ENCODE measurements at places on chromosomes 7 and 10.

DNA sequence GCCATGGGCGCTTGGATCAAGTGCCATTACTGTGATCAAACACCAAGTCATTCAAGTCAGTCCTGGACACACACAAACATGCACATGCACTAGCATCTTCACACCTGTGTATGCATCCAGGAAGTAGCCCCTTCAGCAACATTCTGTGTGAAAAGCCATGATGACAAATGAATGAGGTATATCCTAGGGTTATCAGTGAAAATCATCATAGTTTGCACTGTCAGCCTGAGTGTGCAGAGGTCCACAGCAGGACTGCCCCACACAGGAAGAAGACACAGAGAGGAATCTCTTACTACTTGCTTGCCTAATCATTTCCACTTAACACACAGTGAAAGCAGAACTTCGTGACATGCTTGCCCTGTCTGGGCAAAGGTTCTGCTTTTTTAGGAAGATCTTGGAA is 184.0 kb upstream of the ADO start:
- no peak for DNase-seq

DNA sequence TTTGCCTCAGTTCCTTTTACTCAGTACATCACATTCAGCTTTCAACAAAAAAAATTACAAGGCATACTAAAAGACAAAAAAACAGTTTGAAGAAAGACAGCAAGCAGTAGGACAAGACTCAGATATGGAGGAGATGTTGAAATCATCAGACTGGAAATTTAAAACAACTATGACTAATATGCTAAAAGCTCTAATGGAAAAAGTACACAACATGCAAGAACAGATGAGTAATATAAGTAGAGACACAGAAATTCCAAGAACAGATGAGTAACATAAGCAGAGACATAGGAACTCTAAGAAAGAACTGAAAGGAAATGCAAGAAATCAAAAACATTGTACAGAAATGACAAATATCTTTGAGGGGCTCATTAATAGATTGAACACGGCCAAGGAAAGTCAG is 402.6 kb downstream of the NEBL start:
- DNase-seq, result no peak

DNA sequence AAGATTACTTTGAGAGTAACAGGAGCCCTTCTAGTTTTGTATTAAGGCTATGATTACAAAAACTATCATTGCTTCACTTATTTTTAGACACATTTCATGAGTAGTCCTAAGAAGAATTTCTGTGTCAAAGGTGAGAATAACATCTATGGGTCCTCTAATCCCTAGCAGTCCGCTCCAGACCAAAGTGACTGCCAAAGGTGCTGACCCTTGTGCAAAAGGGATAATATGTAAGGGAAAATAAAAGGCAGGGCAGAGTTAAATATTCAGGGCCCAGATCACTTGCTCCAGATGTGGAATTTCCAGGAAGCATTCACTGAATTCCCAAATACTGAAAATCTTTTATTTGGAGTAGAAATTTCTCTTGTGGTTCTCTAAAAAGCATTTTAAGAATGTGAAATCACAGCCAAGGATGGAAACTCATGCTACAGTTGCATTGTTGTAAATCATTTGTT is 29.3 kb downstream of the RHOBTB1 start:
- DNase-seq, result no peak

- no peak for DNase-seq
These were observed 19.3 kb upstream of the ERCC6 start for GRCh38 chr10:49558190-49558589.

DNA sequence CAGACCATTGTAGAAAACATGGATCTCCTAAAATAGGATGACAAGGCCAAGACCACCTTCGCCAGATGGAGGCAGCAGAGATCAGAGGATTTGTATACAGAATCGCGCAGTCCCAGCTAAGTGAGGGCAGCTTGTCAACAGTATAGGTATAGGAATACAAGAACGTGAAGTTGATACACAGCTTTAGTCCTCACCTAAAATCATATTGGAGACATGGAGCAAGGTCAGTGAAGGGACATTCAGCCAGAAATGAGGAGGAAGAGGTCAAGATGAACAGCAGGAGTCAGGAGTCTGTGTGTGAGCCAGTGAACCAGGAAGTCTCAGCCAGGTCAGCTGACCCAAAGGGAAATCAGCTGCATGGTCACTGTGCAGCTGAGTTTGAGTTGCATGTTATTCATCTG is 263.4 kb upstream of the PRKCQ start:
- DNase-seq, result no peak

DNA sequence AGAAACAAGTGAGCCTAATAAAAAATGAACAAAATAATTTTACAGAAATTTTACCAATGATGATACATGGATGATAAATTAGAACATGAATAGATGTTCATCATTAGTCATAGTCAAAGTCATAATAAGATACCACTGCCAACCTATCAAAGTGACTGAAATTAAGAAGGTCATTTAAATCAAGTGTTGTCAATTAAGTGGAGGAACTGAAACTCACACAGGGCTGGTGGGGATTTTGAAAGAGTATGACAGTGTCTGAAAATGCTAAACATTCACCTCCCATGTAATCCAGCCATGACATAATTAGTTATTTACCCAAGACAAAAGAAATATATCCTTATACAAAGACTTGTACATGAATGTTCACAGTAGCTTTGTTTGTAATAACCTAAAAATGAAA is 57.1 kb upstream of the DYNC1I1 start:
- no peak for DNase-seq

DNA sequence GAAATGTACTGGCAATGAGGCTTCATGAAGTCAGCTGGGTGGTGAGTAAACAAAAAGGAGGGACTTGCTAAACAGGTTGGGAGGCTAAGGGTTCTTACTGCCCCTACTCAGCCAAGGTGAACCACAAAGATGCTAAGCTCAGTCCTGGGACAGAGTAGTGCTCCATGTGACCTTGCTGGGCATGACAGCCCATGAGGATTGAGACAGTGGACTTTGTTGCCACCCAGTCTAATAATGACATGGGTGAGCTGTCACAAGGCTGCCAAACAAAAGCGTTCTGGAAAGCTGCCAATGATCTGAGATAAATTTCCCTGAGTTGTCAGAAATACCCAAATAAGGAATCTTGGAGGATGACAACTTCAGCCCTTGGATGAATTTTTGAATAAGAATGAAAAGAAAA is 75.2 kb downstream of the CLEC2L start:
- no peak for DNase-seq

GRCh38 chr10:62308101-62308500 is 39.5 kb upstream of the RTKN2 start:
- DNase-seq, result no peak

- DNase-seq, result no peak
These were observed 92.7 kb upstream of the MACROH2A2 start for GRCh38 chr10:69959911-69960310.

GRCh38 chr10:60985951-60986350 is 42.0 kb upstream of the RHOBTB1 start:
- DNase-seq, result no peak

GRCh38 chr10:112189465-112189864 is 5.9 kb upstream of the GPAM start:
- no peak for DNase-seq

DNA sequence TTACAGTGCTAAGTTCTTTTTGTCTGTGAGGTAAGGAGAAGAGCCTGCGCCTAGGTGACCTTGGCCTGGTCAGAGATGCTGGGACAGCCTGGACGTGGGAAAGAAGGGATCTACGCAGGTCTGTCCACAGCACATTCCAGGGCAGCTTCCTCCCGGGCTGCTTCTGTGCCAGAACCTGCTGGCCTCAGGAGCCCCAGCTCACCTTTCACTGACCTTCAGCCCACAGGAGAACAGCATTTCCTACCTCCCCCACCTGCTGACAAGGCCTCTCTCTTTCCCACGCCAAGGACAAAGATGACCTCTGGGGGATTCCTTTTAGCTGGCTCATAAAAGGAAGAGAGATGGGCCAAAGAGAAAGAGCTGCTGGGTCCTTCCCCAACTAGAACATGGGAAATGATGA is 260.6 kb downstream of the KCNMA1 start:
- DNase-seq, result no peak

- DNase-seq, result no peak
These were observed 175.3 kb upstream of the TARP start for GRCh38 chr7:38448584-38449234.

GRCh38 chr7:150963707-150964559 is 14.2 kb downstream of the KCNH2 start:
- no peak for DNase-seq

GRCh38 chr10:100743626-100744135 is 1.7 kb upstream of the PAX2 start:
- no peak for DNase-seq

DNA sequence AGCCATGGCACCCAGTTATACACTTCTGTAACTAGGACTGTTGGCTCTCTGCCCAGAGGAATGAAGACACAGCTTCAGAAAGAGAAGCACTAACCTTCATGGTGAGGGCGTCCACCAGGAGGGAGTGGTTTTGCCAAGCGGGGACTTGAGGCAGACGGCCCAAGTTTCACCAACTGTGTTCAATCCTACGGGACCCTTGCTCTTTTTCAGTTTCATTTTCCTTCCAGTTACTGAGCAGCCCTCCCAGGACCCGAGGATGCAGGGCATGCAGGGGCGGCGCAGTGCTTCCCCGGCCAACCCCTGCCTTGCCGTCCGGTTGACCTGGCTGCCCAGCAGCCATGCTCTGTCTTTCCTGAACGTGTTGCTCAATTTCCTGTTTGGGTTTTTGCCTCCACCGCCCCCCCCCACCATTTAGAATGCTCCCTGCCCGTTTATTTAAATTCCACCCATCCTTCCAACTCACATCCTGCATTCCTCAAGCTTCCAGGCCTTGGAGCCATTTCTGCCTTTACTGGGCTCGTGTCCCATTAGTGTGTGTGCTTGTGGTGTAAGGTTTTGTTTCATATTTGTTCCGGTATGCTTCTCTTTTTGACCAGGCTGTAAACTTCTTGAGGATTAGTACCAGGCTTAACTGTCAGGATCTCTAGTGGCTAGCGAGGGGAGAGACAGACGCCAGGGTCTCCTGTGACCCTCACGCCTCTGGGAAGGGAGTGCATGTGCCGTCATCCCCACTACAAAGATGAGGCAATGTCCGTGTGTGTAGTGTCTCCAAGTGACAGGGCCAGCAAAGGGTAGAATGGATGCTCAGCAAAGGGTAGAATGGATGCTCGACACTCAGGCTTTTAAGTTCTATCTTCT is 31.6 kb downstream of the IL15RA start:
- DNase-seq, result no peak

- DNase-seq, result peak; percentile 8
These were observed 45.2 kb downstream of the SRRM3 start for GRCh38 chr7:76246804-76247389.

GRCh38 chr7:100369105-100369504 is 4.2 kb upstream of the PILRA start:
- no peak for DNase-seq

DNA sequence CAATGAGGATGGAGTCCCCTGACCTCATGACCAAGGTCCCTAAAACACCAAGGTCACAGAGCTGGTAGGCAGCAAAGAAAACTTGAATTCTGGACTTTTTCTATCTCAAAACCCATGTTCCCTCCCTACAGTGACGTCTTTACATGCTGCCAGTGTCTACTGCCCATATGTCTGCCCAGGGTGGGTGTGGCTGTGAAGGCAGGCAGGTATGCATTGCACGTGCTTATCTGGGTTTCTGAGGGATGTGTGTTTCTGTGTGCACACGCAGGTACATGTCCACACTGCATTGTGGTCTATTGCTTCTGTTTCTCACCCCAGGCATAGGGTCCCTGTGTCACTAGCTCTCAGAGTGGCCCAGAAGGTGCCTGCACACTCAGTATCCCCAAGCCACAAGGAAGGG is 13.5 kb downstream of the ATP6V1F start:
- DNase-seq, result no peak

DNA sequence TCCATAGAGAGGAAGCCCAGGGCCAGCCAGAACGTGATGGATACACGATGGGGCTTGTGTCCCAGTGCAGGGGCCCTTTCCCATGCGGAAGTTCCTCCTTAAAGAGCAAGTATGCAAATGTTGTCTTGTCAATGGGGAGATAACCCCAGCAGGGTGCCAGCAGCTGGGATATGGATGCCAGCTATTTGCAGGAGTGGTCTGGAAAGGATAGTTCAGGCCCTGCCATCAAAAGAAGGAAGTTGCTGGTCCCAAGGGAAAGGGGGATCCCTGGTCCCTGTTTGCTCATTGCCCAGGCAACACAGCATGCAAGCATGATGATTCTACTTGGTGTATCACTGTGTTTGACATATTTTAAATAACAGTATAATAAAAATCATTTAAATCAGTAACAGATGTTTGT is 73.1 kb upstream of the HECW1 start:
- no peak for DNase-seq

- no peak for DNase-seq
These were observed 19.6 kb downstream of the ZAN start for GRCh38 chr7:100752994-100753393.

DNA sequence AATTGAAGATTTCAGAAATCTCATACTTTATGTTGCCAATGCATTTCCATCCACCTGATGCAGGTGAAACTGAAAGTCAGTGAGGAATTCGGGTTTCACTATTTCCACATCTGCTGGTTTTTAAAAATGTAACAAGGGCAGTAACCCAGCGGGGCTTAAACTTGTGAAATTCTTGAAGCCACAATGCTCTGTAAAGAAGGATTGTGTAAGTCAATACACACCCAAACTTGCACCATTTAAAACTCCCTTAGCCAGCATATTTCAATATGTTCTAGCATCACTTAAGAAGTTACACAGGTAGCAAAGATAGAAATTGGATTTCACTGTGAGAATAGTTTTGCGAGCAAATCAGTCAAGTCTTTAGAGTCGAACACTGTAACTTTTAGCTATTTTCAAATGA is 386.1 kb downstream of the PLXDC2 start:
- DNase-seq, result no peak

DNA sequence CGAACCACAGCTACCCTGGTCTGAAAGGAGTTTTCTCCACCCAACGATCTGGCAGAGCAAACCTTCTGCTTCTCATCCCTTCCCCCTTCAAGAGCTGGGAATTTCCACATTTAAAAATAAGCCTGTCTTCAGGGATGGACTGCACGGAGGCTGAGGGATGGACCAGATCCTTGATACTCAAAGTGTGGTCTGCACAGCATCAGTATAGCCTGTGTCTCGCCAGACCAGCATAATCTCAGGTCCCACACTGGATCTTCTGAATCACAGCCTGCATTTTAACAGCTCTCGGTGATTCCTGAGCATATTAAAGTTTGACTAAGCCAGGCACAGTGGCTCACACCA is 7.1 kb downstream of the KCNMA1 start:
- no peak for DNase-seq

GRCh38 chr7:50607524-50608125 is 42.4 kb upstream of the DDC start:
- DNase-seq, result no peak

GRCh38 chr10:62761115-62761514 is 43.4 kb upstream of the ADO start:
- DNase-seq, result no peak

GRCh38 chr10:37957841-37958240 is 18.6 kb downstream of the ZNF25 start:
- DNase-seq, result no peak

- DNase-seq, result no peak
These were observed 159.7 kb downstream of the RNF216 start for GRCh38 chr7:5621776-5622175.

GRCh38 chr7:125506331-125506730 is 576.7 kb upstream of the POT1 start:
- DNase-seq, result no peak
